ENCODE measurements at places on chromosomes 4 and X.
A peak's percentile ranks its signal among the peaks of the same experiment; 100 is the strongest.

GRCh38 chr4:111934314-111934713 is 210.9 kb upstream of the FAM241A start:
- no peak for DNase-seq

DNA sequence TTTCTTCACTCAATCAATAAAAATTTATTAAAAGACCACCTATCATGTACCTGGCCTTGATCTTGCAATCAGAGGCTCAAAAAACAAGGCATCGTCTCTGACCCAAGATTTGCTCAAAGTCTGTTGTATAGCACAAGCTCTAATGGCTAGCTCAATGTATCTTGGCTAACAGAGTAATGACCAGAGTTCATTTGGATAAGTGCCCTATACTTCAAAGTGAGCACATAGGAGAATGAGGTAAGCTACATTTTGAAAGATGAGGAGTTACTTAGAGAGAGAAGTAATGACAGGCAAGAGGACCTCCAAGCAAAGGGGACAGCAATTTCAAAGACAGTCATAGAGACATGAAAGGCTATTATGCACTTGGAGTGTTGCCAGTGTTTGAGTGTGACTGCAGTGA is 22.9 kb upstream of the GABRQ start:
- DNase-seq: no peak

- DNase-seq: no peak
These were observed 221.8 kb downstream of the KIT start for GRCh38 chr4:54879576-54879975.

- DNase-seq: no peak
These were observed 35.7 kb upstream of the APLN start for GRCh38 chrX:129690435-129690834.

GRCh38 chr4:123346951-123347350 is 49.6 kb upstream of the SPRY1 start:
- no peak for DNase-seq

DNA sequence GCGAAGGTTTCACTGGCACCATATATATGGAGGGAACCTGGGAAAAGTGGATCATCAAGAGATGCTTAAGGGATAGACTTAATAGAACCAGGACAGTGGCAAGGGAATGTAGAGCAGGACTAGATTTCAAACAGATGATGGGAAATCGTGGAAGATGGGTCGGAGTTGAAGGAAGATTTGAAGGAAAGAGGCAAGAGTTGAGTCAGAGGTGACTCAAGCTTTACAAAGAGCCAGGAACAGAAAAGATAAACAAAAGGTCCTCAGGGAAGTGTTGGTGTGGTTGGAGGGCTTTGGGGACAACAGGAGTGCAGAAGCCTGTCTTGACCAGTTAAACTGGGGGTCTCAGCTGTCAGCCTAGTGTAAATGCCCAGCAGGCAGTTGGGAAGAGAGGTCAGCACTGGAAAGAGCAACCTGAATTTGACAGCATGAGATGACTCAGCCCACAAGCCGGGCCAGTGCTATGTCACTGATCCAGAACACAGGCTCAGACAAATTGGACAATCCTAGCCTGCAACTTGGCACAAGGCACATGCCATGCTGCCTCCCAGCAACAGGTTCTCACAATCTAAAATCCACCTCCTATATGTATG is 230.5 kb downstream of the IDS start:
- no peak for DNase-seq

DNA sequence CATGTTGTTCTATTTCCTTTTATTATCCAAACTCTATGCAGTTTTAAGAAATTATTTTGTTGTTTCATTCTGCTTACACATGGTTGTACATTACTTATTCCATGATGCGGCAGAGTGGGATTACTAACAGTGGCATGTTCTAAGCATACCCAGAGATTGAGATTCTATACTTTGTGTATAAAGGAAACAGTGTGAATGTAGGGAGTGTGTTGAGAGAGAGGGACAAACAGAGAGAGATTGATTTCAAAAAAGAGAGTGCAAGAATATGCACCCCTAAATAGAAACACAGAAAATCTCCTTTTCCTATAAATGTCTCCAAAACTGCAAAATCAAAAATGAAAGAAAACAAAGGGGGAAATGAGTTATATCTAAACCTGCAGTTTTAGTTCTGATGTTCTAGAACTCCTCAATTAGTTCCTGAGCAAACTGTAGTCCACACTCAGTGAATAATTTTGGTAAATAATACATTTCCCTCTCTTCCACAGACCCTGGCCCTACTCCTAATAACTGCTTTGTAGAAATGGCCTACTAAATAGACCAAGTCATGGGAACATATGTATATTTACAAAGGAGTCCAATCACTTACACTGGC is 31.0 kb downstream of the SLC9B1 start:
- DNase-seq: no peak

DNA sequence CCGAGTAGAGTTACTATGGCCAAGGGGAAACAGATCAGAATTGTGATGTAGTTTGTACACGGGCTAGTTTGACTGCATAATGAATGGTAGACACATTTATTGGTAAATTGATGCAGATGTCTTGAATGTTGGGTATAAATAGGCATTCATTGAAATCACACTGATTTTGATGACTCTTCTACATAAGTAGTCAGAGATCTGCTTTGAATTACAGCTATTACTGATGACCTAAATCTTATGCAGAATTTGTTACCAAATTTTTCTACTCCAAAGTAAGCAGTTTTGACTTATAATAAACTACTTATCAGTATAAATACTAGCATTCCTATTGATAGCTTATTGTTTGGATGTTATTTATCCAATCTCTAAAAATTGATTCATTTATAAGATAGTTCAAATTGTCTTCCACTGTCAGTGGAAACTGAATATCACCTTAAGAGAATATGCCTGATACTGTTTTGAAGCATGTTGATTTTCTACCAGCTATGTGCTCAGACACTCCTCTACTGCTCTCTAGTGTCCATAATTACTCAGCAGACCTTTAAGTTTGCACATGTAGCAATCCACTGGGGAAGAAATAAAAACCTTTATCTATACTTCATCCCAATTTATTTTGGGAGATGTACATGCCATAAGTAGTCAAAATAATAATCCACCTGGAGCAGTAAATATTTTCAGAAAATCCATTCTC is 120.3 kb downstream of the RASL11B start:
- DNase-seq: no peak

- no peak for DNase-seq
These were observed 226.2 kb downstream of the FSTL5 start for GRCh38 chr4:161937596-161937995.

DNA sequence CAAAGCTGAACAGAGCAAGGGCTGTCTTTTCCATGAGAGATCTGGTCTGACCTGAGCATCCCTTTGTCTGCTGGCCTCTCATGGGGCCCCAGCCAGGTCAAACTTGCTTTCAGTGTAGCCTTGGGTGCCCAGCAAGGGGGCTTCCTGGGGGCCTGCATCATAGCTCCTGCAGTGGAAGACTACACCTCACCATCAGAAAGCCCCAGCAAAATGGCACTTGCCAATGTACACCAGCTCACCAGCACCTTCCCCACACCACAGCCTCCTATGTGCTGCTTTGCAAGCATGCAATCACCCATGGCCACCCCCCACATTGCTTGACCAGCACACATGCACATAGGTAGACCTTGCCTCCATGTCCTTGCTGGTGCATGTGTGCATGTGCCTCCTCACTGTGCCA is 1478.1 kb downstream of the FSTL5 start:
- DNase-seq: no peak

- peak; percentile 25 for DNase-seq
These were observed 1.3 kb downstream of the CHST7 start for GRCh38 chrX:46574774-46575381.

DNA sequence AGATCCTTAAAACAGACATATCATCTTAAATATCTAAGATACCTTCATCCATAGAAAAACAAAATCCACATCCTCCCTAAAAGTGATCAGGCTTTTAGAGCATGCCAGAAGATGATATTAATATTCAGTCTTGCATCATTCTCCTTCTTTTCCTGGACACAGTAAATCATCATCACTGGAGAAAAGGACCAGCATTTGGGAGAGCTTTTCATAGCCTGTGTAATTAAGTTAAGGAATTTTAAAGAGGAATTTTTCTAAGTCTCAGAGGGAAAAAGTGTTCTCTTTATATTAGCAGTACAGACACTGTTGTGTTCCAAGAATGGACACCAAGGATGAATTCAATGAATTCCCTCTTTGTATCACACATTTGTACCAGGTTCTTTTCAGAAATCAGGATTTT is 696 bp downstream of the SCRG1 start:
- DNase-seq: no peak

DNA sequence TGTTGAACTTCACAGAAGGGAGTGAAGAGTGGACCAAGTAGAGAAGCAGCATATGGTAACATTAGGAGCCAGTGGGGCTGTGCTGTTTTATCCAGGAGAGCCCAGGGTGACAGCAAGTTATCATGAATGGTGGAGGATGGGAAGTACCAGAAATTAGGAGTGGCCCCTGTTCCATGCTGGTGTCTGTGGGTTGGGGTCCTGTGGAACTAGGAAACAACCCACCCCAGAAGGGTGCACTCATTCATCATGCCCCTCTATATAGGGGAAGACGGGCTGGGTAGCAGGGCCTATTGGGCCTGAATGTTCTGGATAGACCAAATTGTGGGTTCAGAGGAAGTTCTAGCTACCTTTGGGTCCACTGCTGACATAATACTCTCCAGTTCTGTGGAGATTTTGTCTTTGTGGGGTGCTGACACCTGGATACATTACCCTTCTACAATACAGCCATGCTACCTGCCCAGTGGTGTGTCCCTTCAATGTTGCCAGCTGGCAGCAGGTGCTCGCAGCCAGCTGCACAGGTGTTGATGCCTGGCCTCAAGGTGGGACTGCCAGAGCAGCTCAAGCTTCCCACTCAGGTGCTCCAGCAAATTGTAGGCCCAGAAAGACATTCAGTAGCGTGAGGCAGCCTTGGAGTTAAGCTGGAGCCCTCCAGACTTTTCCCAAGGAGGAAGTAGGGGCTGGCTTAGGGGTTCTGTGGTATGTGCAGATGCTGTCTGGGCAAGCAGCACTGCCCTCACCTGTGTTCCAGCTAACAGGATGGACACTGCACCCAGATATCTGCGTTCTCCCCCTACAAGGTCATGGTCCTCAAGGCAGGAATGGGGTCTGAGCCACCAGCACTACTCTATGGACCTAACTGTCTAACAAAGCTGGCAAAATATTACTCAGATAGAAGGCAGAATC is 106.5 kb downstream of the NHSL2 start:
- DNase-seq: no peak

- DNase-seq: no peak
These were observed 204.6 kb downstream of the RBMX2 start for GRCh38 chrX:130606425-130606824.
